ENCODE measurements at places on chromosomes 2 and 18.

- DNase-seq = peak; percentile 77
Measured at GRCh38 chr18:37385846-37386778, 179.5 kb downstream of the CELF4 start.

GRCh38 chr2:40218679-40219078, 233.2 kb downstream of the SLC8A1 start:
- no peak for DNase-seq

DNA sequence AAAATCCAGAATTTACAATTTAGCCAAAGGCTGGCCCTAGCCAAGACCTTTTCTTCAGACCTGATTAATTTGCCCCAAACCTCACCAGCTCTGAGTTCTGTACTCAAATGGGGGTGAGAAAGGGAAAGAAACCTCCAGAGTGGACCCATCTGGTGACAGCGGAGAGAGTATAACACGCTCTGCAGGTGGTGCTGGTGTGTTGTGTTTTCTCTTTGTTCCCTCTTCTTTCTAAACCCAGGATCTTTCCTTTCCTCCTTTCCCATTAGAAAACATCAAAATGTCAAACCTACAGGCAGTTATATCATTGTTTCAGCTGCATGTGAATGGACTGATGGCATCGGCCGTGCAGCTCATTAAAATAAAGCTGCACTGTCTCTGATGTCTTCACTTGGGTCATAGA, 253.2 kb upstream of the SP5 start:
- peak; percentile 49 for DNase-seq

DNA sequence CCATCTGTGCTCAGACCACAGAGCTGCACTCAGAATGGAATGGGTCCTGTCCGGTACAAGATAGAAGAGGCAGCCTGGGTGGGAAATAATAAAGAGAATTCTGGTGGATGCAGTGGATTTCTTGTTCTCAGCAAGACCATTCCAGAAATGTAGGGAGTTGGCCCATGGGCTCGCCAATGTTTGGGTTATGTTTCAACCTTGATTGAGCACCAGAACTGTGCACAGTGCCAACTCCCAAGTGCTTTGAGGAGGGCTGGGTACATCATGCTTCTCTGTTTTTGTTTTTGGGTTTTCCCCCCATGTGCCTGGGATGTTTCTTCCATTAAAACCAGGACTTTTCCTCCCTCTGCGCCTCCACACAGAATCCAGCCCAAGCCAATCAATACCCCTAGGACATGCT, 304.1 kb downstream of the TNS1 start:
- DNase-seq = no peak

- peak; percentile 71 for DNase-seq
Measured at GRCh38 chr18:48662011-48662661, 123.3 kb downstream of the CTIF start.

GRCh38 chr2:117972476-117973123, 41.3 kb downstream of the CCDC93 start:
- no peak for DNase-seq

GRCh38 chr18:79420033-79420745, 24.5 kb downstream of the NFATC1 start:
- no peak for DNase-seq

- no peak for DNase-seq
Measured at GRCh38 chr2:237217995-237218616, 132.4 kb downstream of the COPS8 start.

- DNase-seq = no peak
Measured at GRCh38 chr18:49723648-49724180, 89.6 kb downstream of the ACAA2 start.

GRCh38 chr2:186058614-186059013, 320.0 kb downstream of the FSIP2 start:
- DNase-seq = peak; percentile 33

DNA sequence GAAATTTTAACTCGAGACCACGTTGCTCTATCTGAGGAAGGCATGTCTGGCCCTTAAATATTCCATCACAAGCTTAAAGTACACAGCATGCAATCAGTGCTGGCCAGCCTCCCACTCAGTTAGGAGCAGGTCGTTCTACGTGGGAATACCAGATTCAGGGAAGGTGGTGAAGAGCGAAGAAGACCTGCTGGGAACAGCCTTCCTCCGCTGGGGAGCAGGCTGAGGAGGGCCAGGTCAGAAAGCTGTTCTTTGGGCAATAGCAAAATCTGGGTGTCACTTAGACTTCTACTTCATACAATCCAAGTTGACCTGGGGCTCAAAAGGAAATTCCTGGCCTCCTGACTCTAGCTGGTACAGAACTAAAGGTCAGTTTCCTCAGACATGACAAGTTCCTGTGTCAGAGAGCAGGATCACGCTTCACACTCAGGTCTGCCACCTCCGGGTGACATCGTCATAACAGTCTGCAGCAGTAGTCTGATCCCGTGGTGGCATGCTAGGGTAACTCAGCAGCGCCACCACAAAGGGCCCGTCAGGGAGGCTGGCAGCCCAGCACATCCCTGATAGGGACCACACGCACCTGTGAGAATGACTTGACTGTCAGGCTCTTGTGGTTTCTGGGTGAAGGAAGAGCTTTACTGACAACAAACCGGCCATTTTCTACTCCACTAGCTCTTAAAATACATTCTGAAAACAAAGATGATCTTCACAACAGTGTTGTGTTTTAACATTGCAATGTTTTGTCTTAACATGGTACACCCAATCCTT, 35.2 kb upstream of the NAPG start:
- DNase-seq = no peak

- DNase-seq = no peak
Measured at GRCh38 chr2:230872968-230873660, 8.4 kb downstream of the ITM2C start.

- DNase-seq = no peak
Measured at GRCh38 chr2:46097714-46098480, 199.3 kb upstream of the EPAS1 start.

DNA sequence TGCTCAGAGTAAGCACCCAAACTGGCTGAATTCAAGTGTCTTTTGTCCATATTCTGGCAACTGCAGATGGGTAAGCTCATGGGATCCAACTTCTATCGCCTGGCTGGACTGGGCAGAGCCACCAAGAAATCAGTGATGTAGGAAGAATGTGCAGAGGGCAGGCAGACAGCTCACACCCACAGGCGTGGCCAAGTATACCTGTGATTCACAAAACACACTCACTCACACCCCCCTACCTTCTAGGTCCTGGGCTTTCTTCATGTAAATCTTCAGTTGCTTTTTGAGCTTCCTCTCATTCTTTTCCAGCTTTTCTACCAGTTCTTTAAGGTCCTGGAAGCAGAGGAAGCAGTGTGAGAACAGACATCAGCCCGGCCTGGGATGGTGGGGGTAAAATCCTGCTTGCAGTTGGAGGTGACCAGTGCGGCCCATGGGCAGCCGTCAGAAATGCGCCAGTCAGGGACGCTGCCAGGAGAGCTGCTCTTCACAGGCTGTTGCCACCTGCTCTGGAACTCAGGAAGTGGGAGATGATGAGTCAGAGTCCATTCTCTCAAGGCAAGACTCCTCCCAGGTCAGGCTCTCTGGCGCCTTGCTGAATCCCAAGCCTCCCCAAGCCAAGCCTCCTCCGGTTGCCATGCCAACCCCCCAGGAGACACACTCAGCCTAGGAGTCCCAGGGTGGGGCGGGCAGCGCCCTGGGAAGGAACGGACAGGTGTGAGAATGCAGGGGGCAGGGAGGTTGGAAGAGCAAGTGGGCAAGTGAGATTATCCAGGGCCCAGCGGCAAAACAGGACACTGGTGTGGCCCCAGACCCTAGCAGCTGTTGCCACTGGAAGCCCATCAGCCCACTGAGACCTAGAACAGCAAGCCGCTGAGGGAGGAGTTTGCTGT, 36.2 kb upstream of the ACAA2 start:
- DNase-seq = peak; percentile 69

DNA sequence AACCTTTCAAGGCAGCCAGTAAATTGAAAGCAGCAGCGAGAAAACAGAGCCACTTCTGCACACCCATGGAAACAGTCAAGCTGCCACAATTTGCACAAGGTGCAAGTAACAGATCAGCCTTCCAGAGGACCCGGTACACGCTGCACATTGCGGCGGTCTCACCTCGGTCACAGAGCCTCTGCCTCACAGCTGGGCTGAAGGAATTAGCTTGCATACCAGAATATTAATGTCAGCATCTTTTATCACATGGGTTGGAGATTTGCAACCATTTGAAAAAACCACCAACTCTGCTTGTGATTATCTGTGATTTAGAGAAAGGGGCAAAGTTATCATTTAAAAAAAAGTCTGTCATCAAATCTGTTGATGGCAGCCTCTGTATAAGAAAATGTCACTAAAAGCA, 330.5 kb upstream of the TCF4 start:
- DNase-seq = no peak

- DNase-seq = peak; percentile 24
Measured at GRCh38 chr18:48777026-48777743, 173.6 kb downstream of the SMAD7 start.

- peak; percentile 68 for DNase-seq
Measured at GRCh38 chr2:85705680-85706039, 11.5 kb downstream of the GNLY start.

GRCh38 chr2:15058015-15058720, 425.7 kb downstream of the LRATD1 start:
- no peak for DNase-seq

GRCh38 chr2:84980263-84980983, 9.5 kb downstream of the KCMF1 start:
- DNase-seq = no peak

DNA sequence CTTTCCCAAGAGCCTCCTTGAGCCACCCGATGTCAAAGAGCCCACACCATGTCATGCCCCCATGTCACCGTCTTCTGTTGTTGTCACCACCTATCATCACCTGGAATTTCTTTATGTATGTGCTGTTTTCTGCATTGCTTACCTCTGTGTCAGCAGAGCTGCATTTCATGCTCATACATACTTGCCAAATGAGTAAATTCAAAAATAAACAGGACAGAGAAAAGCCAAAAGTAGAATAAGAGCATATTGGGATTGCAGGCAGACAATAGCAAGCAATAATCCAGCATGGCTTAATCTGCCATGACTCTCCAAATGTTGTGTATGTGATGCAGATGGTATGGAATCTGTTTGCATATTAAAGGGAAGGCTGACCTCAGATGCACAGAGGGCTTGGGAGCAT, 15.3 kb upstream of the RGPD4 start:
- DNase-seq = no peak

- DNase-seq = no peak
Measured at GRCh38 chr2:157489983-157490382, 46.1 kb upstream of the CYTIP start.

DNA sequence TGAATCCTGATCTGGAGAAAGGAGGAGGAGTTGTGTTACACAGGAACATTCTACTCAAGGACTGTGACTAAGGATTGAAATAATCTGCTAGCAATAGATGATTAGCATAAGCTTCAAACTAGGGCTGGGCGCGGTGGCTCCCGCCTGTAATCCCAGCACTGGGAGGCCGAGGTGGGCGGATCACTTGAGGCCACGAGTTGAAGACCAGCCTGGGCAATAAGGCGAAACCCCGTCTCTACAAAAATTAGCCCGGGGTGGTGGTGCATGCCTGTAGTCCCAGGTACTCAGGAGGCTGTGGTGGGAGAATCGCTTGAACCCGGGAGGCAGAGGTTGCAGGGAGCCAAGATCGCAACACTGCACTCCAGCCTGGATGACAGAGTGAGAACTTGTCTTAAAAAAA, 1.5 kb downstream of the TRMT61B start:
- no peak for DNase-seq

- DNase-seq = no peak
Measured at GRCh38 chr2:223262946-223263345, 211.0 kb downstream of the KCNE4 start.

GRCh38 chr18:69897397-69898108, 50.1 kb downstream of the CD226 start:
- no peak for DNase-seq

DNA sequence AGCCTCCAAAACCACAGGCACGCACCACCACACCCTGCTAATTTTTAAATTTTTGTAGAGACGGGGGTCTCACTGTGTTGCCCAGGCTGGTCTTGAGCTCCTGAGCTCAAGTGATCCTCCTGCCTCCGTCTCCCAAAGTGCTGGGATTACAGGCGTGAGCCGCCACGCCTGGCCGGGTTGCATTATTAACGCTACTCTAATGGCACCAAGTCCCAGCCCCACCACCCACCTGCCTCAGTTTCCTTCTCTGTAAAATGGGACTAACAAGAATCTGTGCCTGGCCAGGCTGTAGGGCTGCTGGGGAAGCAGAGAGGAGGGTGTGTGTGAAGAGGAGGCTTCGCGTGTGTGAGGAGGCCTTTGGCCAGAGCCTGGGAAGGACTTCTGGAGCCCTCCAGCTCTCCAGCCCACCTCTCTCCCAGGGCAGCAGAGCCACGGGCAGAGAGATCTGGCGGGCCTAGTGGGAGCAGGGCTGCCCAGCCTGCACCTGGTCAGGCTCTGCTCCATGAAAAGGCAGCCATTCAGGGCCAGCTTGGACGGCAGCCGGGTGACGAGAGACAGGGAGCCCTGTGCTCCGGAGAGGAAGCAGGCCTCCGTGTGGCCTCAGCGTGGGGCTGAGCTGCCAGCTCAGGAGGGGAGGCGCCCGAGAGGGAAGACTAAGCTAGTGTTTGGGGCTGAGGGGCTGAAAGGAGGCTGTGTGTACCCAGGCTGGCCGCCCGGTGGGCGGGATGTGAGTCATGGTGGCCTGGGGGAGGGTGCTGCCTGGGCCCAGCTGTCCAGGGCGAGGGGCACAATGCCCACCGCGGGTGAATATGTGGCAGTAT, 7.4 kb upstream of the B3GNT7 start:
- no peak for DNase-seq

GRCh38 chr2:85796341-85797262, 42.8 kb downstream of the ATOH8 start:
- no peak for DNase-seq

- no peak for DNase-seq
Measured at GRCh38 chr18:40651163-40651562, 1303.9 kb upstream of the PIK3C3 start.

GRCh38 chr2:102286041-102286440, 25.3 kb upstream of the IL1RL1 start:
- no peak for DNase-seq

DNA sequence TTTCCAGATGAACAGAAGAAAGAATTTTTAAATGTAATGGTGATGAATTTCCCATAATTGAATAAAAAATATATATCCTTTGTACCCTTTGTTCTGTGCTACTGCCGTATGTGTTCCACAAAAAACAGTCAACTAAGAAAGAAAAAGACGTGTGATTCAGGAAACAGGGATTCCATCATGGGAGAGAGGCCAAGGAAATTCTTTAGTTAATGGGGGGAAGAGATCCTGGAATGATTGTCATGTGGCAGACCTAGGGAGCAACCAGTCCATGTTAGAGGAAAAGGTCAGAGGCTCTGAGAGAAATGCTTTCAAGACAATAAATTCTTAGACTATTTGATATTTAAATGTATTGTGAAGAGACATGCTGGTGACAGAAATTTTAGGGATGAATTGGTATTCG, 76.6 kb downstream of the CPO start:
- DNase-seq = no peak
